ENCODE measurements at places on chromosomes 7 and 10.

DNA sequence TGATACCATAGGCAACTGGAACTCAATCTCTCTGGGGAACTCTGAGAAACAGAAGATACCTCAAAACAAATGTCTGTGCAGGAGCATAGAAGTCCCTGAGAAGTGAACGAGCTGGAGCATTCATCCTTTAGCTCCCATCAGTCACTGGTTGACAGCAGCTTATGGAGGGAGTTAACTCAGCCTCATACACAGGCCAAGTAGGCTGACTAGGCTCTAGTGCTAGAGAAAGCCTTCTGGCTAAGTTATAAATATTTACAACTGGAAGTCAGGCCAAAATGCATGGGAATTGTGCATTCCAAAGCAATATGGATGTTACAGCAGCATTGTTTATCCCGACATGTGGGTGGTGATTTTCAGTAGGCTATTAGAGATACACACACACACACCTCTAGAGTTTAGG, 66.5 kb downstream of the ANK3 start:
- DNase-seq = no peak

GRCh38 chr10:65430979-65431378, 1494.9 kb upstream of the LRRTM3 start:
- DNase-seq = no peak

DNA sequence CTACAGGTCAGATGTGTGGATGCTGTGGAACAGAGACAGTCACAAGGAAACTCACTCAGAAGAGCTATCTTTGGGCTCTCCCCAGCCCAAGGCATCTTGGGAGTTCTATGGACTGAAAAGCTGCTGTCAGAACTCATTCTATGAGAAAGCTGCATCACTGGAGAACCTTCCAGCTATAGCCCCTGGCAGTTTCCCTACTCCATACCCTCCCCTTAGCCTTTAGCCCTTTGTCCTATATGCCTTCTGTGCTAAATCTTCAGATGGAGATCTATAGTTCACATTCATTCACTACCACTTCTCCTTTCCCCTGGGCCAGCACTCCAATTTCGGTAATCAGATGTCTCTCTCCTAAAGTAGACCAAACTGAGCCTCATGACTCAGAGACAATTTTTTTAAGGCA, 6.9 kb downstream of the WNT8B start:
- no peak for DNase-seq

- DNase-seq = no peak
Observed at GRCh38 chr7:6495597-6496262, 48.0 kb upstream of the DAGLB start.

- no peak for DNase-seq
Observed at GRCh38 chr10:84302223-84302622, 26.2 kb upstream of the CCSER2 start.

- no peak for DNase-seq
Observed at GRCh38 chr7:69859342-69859741, 261.1 kb downstream of the AUTS2 start.

DNA sequence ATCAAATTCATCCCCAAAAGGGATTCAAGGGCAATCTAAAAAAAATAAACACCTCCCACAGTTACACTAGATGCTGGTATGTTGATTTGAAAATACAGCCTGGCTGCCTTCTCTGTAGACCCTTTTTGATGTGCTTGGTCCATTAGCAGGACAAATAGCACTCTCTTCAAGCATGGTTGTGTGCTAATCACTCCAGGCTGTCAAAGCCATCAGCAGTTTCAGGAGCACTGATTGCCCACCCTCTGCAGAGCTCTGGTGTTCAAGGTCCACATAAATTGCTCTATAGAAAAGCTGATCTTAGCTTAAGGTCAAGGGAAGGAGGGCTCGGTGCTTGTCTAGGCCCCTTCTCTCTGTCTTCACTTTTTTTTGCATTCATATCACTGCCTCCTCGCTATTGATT, 35.4 kb downstream of the PRR15 start:
- DNase-seq = no peak

- DNase-seq = no peak
Observed at GRCh38 chr7:128399991-128400390, 9.8 kb downstream of the IMPDH1 start.

DNA sequence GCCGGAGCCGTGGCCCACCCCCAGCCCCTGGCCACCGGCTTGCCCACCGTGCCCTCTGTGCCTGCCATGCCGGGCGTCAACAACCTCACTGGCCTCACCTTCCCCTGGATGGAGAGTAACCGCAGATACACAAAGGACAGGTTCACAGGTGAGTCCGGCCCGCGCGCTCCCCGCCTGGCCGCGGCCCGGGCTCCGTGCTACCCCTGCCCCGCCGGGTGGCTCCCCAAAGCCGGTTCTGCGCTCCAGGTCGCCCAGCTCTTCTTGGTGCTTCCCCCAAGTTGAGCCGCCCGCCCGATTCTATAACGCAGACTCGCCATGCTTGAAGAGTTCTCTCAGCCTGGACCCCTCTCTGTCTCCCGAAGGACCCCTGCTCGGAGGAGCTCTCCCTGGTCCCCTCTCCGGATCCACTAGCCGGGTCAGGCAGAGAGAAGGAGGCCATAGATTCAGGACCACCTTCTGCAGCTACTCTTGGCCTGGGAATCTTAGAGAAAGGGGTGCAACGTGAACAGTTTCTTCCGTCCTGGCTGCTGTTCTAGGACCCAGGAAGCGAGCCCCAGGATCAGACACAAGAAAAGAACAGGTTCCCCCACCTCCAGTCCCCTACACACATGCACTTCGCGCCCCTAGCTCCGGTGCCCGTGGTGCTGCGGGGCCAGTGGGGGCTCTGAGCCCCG, 999 bp downstream of the TLX1 start:
- DNase-seq = no peak

DNA sequence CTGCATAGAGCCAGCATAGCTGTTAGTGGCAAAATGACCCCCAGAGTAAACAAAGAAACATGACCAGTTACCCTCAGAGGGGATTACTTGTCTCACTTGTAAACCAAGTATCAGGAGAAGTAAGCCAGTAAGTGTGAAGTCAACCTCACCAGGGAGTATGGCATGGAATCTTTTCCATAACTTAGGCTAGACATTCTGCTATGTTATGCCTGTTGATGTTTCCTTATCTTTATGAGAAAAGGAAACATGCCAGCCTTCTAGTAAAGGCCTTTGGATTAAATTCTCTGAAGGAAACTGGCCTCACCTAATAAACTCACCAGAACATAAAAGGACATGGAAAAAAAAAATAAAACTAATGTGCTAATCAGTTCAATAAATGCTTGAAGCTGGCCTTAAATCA, 87.7 kb downstream of the SEM1 start:
- DNase-seq = no peak

DNA sequence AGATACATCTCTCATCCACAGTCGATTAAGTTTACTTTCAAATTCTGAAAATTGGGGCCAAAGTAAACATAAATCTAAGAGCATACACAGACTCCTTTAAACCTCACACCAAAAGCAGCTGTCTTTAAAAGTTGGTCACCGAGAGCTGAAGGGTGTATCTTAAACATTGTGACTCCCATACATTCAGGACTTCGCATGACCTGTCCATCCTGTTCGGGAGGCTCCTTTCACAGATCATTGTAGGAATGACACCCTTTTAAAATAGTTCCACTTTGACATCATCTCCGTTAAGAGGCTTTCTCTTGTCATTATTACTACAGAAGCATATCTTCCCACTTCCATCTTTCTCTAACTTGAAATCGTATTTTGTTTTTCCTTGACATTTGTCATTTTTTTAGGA, 440.0 kb downstream of the DNAJB9 start:
- DNase-seq = no peak
